NCI-H460 (cell line): ENCODE measurements at places on chromosomes 7 and 10.

DNA sequence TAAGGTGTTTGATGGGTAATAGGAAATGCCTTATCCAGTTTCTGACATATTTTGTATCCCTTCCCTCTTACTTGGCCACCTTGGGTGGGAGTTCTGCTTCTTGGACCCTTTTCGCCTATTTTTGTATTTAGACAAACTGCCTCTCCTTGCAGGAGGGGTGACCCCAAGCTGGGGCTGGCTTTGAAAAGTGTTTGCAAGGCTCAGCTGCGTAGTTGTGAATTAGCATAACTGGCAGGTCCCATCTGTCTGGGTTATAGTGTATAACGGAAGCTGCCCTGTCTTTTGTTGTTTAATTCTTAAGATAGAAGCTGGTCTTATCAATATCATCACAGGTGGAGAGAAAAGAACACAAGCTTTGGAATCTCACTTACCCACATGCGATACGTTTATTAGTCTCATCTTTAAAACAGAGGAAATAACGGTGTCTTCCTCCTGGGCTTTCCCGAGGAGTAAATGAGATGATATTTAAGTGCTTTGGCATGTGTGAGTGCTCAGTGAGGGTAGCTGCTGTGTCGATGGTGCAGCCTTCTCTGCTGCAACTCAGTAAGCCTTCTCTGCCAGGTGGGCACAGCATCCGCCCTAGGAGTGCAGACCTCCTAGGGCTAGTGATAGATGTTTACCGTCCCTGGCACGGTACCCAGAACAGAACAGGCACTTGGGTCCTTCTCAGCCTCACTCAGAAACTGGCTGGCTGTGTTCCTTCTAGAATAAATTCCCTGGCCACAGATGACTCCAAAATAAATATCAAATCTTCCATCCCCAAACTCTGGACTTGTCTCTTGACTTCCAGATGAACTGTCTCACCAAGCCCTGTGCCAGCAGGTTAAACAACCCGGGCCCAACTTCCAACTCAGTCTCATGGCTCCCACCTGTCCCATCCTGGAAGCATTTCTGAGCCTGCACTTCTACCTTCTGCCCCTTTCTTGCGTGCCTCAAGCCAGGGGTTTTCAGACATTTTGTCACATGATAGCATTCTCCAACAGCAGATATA is 227.3 kb downstream of the GFRA1 start:
- DNase-seq, result no peak

GRCh38 chr10:12214763-12215218 is 18.8 kb downstream of the CDC123 start:
- DNase-seq, result peak; percentile 16

DNA sequence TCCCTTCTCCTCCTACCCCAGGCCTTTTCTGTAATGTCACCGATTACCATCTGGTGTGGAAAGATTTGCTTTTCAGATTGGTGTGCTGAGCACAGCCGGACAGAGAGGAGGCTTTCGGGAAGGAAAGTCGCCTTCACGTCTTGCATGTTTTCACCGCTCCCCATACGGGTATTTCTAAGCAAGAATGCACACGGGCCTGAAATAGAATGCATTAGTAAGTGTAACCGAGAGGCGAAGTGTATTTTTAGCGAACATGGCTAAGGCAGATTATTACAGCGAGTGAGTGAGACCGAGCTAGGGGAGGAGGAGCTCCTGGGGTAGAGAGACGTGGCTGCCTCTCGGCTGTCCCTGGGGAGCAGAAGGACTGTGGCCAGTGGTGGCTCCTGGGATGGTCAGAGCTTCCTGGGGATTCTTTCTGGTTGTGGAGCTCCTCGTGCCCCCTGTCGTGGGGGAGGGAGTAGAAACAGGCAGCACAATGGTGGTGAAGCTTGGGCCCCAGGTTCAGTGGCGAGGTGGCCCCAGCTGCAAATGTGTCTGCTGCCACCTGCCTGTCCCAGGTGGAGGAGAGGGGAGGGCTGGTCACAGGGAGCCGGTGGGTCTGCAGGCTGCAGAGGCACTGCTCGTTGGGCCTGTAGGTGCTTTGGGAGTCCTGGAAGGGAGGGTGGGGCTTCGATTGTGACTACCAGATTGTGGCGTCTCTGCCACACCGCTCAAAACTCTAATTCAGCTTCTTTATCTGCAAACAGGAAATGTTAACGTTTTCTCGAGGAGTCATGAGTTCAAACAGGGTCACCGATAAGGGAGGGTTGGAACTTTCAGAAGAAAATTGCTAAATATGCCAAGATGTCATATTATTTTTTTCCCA is 135.8 kb downstream of the CAMK1D start:
- no peak for DNase-seq

DNA sequence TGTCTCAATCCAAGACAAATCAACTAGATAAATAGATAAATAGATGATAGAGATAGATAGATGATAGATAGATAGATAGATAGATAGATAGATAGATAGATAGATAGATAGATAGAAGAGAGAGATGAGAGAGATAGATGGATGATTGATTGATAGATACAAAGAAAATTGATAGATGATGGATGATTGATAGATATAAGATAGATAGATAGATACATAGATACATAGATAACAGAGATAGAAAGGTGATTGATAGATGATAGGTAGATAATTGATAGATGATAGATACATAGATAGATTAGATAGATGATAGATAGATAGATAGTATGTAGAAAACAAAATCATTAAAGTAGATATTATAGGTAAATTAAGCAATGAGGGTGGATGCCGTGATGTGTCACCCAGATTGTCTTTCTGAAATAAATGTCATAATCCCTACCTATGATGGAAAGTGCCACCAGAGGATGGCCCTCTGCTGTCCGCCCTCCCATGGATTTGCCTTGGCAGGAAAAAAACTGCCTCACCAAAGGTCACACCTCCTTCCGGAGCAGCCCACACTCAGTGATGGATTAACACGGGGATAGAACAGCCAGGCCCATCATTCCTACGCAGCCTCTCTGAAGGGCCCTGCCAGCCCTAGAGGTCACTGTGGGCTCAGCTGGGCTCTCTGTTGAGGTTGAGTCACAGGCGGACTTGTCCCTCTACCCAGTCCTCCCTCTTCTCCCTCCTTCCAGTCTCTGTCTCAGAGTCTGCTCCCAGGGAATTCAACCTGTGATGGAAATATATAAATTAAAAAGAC is 50.8 kb downstream of the KCNH2 start:
- DNase-seq, result no peak

- DNase-seq, result peak; percentile 73
Observed at GRCh38 chr7:99210265-99210970, 2.5 kb upstream of the KPNA7 start.

GRCh38 chr10:14873090-14873760 is 5.4 kb upstream of the SUV39H2 start:
- DNase-seq, result no peak

DNA sequence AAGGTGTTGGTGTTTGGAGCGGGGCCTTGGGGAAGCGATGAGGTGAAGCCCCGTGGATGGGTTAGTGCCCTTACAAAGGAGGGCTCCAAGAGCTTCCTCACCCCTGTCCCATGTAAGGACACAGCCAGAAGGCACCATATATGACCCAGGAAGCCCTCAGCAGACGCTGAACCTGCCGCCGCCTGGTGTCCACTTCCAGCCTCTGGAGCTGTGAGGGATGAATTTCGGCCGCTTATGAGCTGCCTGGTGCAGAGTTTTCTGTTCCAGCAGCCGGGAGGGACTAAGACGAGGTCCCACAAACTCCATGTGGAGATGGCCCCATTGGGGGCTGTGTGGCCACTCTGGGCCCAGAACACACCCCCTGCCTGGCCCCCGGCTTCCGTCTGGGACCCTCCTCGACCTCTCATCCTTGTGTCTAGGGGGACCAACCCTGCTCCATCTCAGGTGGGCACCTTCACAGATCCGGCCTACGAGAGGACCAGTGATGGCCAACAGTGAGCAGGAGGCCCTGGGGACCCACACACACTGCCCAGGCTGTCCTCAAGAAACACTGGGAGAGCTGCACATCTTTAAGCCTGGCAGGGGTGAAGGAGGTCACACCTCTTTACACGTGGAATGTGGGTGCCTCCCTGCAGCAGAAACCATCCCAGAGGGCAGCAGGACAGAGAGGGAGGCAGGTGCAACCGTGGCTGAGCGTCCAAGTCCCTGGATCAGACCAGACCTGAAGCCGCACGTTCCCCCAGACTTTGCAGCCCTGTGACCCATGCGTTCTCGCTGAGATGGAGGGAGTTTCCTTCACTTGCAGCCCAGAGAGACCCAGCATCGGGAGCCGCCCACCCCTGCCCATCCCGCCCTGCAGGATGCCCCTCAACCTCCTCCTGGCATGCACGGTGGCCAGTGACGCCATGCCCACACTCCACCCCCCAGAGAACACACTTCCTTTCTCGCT is 96.1 kb downstream of the PDGFA start:
- DNase-seq, result no peak

DNA sequence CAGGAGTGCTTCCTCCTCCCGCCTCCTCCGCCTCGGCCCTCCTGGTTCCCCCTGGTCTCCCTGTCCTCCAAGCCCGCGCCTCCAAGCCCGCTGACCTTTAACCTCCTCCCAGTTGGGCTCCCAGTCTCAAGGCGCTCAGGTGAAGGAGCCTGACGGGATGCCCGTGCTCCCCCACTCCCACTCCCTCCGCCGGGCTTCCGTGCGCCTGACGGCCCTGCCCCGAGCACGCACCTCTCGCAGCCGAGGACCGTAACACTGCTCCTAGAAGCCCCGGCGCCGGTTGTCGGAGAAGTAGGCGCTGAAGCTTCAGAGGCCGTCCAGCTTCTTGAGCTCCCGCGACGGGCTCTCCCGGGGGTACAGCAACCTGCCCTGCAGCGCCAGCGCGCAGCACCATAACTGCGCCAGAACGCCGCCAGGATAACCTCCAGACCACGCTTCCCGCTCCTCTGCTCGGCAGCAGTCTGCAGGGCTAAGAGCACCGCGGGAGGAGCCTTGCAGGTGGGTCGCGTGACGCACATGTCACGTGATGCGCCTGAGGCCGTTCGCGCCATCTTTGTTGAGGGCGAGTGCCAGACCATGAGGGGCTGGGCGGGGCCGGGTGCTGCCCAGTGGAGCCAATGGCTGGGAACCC is 71.0 kb upstream of the ZNF479 start:
- no peak for DNase-seq

GRCh38 chr10:11604865-11605650 is 6.4 kb downstream of the USP6NL start:
- DNase-seq, result no peak

GRCh38 chr7:48637382-48637781 is 287.0 kb upstream of the CDC14C start:
- no peak for DNase-seq

GRCh38 chr10:17918187-17918903 is 33.4 kb upstream of the SLC39A12 start:
- no peak for DNase-seq

DNA sequence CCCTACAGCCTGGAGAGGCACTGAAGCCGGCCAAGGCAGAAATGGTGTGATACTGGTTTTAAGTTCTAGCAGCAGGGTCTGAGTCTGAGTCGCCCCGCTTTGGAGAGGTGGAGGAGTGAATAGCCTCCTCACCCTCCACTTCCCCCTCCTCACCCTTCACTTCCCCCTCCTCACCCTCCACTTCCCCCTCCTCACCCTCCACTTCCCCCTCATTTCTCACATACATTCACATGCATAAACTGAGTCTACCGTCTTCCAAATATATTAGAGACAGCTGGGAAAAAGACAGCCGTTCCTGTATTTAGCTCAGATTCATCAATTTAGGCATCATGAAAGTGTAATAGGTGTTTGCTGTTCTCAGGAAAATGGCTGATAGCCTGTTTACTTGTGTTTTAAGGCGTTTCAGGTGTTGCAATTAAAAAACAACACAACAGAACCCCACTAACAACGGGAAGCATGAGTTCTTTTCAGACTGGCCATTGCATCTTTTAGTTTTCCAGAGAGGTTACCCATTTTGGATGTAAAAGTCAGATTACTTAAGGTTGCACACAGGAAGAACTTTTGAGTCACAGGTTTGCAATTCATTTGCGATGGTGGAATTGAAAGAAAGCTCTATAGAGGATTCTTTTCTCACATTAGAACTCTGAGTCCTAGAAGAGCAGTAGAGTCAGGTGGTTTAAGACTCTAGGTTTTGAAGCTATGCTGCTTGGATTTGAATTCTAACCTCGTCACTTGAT is 861 bp downstream of the NRBF2 start:
- no peak for DNase-seq

DNA sequence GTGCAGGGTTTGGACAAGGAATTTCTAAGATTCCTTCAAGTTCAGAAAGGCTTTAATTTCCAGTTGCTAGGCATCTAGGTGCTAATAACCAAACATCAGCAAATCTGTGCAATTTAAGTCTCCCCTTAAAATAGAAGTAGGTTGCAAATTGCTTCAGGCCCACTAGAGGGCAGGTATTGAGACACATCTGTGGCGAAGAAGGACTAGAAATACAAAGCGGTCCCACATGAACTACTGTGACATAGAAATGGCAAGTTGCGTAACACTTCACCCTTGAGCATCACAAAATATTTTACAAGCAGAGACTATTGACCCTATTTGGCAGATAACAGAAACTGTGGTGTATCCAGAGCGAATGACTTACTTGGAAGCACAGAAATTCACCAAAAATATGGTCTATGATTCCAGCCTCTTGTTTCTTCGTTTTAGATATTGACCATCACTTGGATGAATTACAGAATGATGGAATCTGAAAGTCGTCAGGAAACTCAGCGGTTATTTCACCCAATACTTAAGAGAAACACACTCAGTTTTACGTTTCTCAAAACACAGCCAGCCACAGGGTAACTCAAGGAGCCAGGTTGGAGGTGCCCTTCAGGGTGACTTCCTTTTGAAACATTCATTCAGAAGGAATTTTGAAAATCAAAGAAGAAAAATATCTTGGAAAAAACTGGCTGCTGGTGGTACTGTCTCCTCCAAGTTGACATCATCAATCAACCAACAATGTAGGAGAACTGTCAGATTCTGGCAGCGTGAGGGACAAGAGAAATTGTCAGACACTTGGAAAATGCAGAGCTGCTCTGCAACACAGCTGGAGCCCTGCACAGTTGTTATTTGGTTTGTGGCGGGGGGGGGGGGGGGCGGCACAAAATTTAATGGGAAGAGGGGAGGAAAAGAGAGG is 256.3 kb upstream of the MINDY3 start:
- DNase-seq, result peak; percentile 16

- no peak for DNase-seq
Observed at GRCh38 chr7:155167706-155168365, 97.7 kb downstream of the HTR5A start.

- DNase-seq, result no peak
Observed at GRCh38 chr10:126131341-126131740, 235.0 kb downstream of the FANK1 start.

- DNase-seq, result no peak
Observed at GRCh38 chr10:31099664-31100063, 68.0 kb upstream of the ZNF438 start.

DNA sequence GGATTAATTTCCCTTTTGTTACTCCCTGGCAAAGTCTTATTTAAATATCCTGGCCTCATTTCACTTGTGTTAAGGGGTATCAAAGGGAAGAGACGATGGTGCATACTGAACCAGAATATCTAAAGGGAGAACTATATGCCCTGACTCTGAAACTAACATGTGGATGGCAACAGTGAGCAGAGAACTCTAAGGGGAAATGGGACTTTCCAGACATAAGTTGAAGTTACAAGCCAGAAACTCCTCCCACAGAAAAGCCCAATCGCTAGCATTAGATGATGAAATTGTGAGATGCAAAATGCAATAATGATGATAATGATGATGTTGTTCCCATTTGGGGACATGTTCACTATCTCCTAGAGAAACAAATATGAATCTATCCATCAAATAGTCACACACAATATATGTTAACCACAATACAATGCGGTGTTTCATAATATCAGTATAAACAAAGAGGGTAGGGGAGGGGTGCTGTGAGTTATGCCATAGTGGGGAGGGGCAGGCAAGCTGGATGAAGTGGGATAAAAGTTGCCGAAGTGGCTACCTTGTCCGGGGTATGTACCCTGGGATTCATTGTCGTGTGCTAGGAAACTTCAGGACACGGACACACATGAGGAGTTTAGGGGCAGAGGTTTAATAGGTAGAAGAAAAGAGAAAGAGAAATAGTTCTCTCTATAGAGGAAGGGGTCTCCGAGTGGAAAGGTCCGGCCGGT is 37.1 kb downstream of the TMEM229A start:
- DNase-seq, result no peak
